ENCODE measurements at places on chromosomes 13 and 19. TPM values are rescaled to one million over a fixed set of nuclear protein-coding genes. Genes with fewer than 3 reads are reported as not detected.

PALM gene
- total RNA-seq: 18.9 TPM

POU2F2 gene
- 0.17 TPM for total RNA-seq

ZNF471 gene
- total RNA-seq: 8.5 TPM

FREM2 gene
- 54.4 TPM for total RNA-seq

CRTC1 gene
- total RNA-seq: 12.6 TPM

KLK3 gene
- total RNA-seq: not detected

PSG2 gene
- total RNA-seq: not detected

KANK2 gene
- 208 TPM for total RNA-seq

MUC16 gene
- not detected for total RNA-seq

All from thyroid gland (tissue), 4 donors.